Activated T-cell treated with anti-CD3 and anti-CD28 coated beads for 1 hour (primary cell): ENCODE measurements at places on chromosomes 4 and X.

GRCh38 chr4:84878090-84878489 is 88.4 kb downstream of the WDFY3 start:
- DNase-seq = no peak

DNA sequence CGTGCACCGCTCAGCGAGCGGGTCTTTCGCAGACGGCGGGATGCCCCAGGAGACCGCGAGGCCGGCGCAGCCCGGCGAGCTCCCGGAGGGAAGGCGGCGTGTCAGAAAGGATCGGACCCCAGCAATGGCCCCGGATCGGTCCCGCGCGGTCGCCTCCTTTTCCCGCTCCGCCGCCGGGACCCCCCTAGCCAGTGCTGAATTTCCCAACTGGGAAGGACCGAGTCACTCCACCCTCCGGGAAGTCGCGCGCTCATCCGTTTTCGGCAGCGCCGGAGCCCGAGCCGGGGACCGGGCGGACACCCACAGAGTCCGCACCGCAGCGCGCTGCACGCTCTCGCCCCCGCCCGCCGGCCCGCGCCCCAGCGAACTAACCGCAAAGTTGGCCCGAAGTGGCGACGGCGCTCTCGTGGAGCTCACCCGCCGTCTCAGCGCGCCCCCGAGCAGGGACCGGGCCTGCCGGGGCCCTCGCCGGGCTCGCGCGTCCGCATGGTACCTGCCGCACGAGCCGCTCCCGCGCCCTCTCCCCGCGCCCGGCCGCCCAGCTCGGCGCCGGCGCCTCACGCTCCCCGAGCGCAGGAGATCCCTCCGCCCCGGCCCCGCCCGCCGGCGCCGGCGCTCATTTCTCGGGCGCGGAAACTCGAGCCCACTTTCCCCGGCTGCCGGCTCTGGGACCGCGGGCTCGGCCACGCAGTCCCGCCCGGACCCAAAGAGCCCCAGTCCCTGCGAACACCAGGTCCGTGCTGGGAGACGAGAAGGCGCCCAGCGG is at the start of gene FAT1:
Gene FAT1 (minus strand): TSS at position 565 of the 766 bp plus-strand sequence. CDS start 14,029 bp downstream, outside the sequence.
- DNase-seq = no peak

- no peak for DNase-seq
Observed at GRCh38 chr4:163382178-163382869, 38.6 kb downstream of the NPY5R start.

GRCh38 chr4:81512757-81513501 is 41.2 kb upstream of the RASGEF1B start:
- DNase-seq = no peak

GRCh38 chr4:42747971-42748370 is 91.1 kb upstream of the ATP8A1 start:
- no peak for DNase-seq

DNA sequence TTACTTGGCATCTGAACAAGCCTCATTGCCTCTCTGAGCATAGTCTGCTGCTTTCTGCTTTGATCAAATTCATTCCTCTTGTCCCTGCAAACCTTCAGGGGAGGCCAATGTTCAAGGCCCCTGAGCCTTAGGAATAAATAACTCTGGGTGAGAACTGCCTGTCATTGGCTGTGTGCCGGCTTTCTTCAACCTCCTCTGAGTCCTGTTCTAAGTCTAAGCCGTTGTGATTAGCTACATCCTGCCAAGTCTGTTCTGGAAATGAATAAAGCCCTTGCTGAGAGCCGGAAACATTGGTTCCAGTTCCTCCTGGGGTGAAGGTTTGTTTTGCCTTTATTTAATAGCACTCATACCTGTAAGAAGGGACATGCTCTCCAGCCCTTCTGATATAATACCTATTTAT is 13.8 kb downstream of the RNF4 start:
- DNase-seq = no peak

- no peak for DNase-seq
Observed at GRCh38 chrX:40966213-40966820, 118.9 kb upstream of the USP9X start.

DNA sequence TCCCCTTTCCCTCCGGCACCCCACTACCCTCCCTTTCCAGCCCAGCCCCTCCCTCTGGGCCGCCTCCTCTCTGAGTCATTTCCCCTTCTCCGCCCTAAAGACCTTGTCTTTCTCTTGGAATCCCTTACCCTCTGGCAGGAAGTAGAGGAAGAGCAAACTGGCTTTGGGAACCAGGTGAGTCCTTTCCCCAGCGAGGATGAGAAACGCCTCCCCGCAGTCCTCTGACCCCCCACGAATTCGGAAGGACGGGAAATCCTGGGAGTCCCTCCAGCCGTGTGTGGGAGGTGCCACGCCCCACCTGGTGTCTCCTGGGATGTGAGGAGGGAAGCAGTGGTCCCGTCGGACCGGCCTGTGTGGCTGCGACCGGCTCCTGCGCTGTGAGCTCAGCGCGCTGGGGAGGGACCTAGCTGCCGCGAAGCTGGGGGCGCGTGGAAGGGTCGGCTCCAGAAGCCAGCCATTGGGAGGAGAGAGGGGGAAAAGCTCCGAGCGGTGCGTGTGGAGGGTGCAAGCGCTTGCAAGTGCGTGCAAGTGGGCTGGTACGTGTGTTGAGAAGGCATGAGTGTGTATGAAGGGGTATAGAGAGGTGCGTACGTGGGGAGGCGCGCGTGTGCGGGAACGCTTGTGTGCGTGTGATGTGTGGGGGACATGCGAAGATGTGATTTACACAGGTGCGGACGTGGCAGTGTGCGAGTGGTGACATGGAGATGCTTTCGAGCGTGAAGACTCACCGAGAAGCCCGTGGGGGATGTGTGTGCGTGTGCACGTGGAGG is 46.3 kb downstream of the TEX13B start:
- DNase-seq = no peak
